GDM1 (cell line): ENCODE measurements at places on chromosomes 3 and 15.

- no peak for DNase-seq
These were observed at the start of gene STRA6 for GRCh38 chr15:74202452-74203401. Gene STRA6, minus strand, starts transcription at chr15:74202787. Its CDS starts 520 bp downstream, at chr15:74202267.

- no peak for DNase-seq
These were observed 1.1 kb downstream of the FAM131A start for GRCh38 chr3:184338511-184338945.

DNA sequence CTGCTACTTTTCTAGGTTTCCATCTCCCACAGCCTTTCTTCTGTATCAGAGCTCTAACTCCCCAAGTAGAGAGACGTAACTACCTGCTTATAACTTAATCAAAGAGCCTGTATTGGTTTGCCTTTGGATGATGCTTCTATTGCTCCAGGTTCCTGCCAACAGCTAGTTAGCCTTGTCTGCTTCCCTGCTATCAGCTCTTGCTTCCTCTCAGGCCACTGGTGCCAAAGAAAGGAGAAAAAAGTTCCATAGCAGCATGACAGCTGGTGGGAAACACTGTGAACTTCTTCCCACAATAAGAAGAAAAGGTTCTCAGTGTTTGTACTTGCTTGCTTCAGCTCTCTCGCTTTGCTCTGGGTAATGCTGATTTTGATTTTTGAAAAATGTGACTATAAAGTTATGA lies 206.6 kb downstream of the GBE1 start:
- DNase-seq = no peak

DNA sequence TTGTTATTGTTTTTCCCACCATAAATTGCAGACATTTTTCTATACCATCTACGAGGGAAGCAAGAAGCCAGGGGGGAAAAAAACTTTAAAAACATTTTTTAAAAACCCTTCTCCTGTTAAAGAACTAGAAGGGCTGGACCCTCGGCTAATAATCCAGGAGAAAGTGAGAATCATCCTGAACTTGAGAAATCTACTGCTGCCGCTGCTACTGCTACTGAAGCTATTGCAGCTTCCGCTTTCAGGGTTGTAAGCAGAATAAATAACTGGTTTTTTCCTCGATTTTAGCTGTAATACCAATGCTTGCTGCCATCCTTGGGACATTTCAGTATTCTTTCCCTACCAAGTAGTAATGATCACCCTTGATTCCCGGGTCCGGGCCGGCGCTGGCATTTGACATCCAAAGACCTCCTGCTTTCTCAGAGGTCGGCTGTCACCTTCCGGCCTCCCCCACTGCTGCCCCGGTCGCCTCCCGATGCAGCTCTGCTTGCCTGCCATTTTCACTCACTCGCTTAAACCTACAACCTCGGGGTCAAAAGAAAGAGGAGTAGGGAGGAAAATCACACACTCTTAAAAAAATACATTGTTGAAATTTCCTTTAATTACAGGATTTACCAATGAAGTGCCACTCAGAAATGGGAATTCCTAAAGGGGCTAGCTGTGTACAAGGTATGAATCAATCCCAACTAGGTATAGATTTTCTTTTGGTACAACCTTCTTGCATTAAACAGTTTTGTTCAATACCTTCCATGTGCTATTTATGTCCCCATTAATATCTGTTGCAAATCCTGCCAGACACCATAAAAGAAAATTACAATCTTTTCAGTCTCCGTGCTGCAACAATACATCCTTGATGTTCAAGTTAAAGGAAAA lies 674 bp upstream of the MECOM start:
- DNase-seq = no peak

- DNase-seq = no peak
These were observed 29.2 kb downstream of the PDHB start for GRCh38 chr3:58404396-58404795.

DNA sequence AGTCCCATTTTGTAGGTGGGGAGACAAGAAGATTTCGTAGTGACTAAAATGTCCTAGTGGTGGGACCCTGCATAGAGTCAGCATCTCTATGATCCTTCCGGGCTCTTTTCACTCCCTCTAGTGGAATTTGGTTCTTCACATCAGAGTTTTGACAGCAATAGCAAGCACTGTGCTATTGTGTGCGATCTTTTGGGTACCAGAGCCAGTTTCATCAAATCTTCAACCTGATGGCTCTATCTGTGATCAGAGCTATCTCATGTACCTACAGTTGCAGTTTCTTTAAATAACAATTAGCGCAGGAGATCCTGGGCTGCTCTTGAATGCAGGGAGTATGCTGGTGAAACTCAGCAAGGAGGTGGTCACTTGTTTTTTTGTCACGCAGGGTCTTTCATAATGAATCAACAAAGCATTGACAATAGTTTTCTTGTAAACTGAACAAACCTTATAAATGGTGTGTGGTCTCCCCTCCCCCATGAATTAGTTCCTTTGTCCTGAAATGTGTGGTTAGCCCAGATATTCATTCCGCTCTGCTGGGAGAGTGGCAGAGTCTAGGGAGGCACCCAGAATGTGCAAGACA lies 257.2 kb upstream of the SOX2 start:
- no peak for DNase-seq

DNA sequence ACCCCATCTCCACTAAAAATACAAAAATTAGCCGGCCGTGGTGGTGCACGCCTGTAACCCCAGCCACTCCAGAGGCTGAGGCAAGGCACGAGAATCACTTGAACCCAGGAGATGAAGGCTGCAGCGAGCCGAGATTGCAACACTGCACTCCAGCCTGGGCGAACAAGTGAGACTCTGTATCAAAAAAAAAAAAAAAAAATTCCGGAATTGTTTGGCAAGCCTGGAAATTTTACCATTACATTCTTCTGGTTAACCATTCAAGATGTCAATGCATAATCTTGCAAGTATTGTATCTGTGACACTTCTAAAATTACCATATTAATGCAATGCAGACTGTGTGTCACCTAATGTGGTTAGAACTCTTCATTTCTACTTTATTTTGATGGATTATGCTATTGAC lies 67.0 kb downstream of the CSNK1G1 start:
- no peak for DNase-seq

DNA sequence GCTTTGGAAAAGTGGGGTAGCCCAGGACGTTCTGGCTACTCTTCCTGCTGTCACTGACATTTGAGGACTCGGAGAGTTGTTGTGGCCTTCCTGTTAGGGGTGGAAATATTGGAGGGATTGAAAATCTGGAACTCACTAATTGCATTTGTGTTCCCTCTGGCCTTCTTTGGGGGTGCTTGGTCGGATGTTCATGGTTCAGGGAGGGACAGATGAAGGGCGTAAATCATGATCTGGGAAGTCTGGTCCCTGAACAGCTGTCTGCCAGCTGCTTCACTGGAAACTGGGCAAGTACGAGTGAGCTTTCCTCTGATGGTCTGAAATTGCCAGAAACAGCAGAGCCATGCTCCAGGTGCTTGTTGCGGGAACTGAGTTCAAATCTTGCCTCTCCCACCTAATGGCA lies 327.8 kb upstream of the C2CD4B start:
- DNase-seq = no peak

DNA sequence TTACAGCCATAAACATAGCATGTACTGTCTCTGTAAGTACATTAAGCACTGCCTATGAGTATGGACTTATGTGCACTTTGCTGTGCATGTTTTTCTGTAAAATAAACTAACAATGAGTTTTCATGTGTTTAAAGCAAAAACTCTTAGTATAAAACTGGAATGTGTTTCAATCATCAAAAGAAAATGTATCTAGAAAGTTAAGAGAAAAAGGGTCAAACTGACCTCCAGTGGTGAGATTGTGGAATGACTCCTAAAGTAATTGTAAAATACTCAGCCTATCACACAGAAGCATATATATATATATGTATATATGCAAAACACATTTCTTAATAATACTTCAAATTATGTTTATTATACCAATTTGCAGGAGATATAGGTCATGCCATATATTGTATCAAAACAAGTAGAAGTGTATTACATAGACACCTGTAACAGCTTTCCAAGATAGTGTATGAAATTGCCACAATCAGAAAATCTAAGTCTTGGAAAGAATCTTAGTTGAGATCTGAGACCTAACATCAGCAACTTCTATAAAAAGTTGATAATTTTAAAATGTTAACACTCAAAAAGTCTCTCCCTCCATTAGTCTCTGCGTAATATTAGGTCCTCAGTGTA lies 199.6 kb downstream of the FMN1 start:
- no peak for DNase-seq

- DNase-seq = no peak
These were observed 75.8 kb downstream of the DNAJB8 start for GRCh38 chr3:128390867-128391266.

- no peak for DNase-seq
These were observed 320.9 kb downstream of the FOXP1 start for GRCh38 chr3:71262364-71263265.

GRCh38 chr15:57662091-57662744 lies 44.3 kb upstream of the POLR2M start:
- DNase-seq = no peak

- DNase-seq = no peak
These were observed 6.8 kb downstream of the EDEM1 start for GRCh38 chr3:5194341-5194740.

DNA sequence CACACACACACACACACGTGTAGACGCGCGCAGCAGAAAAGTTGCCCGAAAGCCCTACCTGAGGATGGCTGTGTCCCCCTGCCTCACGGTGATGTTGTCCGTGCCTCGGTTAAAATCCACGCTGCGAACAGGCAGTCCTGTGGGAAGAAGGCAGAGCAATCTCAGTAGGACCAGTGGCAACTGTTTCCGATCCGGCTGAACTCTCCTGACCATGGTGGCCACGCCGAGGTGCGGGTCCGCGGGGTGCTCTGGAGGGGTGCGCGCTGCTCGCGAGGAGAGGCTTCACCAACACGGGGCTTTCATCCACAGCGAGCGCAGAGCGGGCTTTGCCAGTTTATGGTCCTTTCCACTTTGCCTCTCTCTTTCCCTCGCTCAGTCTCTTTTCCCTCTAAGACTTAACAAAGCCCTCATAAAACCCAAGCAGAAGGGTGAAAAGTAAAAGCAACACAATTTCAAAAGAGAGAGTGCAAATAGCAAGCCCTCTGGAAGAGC lies 422 bp downstream of the LSAMP start:
- DNase-seq = no peak

- DNase-seq = no peak
These were observed 12.3 kb downstream of the LYZL4 start for GRCh38 chr3:42398080-42398479.

DNA sequence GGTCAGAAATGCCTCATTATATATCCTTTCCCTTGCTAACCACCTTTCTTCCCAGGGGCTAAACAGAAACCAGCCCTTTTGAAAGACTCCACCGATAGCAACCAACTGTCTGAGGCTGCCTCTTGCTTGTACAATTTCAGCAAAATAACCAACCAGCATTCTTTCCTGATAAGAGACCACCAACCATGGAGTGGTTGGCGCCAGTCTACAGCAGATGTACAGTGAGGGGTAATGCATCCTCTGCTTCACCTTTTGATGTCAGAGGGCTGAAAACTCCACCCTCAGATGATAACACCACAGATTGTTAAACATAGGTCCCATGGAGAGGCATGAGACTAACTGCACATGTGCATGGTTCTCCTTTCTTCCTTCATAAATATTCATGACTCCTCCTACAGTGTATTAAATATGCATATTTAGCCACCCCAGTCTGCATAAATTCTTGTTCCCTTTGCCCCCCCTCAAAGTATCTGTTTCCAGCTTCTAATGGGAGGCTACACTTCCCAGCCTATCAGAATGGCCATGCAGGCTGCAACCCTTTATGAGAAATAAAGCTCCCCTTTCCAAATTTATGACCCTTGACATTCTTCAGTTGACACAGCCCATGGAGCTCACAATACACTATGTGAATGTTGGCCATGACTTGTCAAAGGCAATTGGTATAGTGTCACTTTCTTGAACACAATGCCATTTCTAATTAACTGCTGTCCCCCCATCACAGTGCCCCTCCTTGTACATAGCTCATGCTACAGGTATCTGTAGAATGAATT lies 48.3 kb downstream of the GABRB3 start:
- DNase-seq = no peak

GRCh38 chr15:98815207-98815606 lies 166.9 kb downstream of the IGF1R start:
- DNase-seq = no peak

GRCh38 chr3:31219131-31219843 lies 313.4 kb upstream of the STT3B start:
- DNase-seq = peak; percentile 29

DNA sequence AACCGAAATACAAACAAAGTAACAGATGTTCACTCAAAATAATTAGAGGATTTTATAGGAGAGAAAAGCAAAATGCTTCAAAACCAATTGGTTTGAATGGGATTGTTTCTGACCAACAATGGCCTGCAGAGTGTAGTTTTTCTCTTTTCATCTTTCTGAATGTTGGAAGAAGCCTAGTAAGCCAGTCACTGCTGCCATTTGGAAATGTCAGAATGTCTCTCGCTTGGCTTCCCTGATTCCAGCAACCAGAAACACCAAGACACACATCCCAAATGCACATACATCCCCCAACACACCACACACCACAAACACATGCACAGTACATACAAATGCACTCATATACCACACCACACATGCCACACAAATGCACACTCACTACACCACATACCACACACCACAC lies 403.4 kb downstream of the OCA2 start:
- no peak for DNase-seq

DNA sequence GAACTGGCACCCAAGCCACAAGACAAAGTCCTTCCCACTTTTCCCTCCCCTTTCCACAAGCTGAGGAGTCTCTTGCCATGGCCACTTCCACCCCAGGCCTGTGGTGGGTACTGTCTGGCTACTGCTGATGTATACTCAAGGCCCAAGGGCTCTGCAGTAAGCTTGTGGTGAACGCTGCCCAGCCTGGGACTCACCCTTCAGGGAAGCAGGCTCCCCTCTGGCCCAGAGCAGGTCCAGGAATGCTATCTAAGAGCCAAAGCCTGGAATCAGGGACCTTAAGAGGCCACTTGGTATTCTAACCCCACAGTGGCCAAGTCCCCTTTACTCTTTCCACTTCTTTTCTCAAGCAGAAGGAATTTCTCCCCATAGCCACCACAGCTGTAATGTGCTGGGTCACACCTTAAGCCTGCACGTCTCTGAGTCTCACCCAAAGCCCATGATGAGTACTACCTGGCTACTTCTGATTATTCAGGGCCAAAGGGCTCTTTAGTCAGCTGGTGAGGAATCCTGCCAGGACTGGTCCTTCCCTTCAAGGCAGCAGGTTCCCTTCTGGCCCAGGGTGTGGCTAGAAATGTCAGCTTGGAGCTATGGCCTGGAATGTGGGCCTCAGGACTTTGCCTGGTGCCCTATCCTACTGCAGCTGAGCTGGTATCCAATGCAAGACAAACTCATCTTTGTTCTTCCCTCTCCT lies 4.0 kb downstream of the PATL2 start:
- DNase-seq = no peak

- DNase-seq = no peak
These were observed 39.9 kb upstream of the PARL start for GRCh38 chr3:183924543-183924942.

DNA sequence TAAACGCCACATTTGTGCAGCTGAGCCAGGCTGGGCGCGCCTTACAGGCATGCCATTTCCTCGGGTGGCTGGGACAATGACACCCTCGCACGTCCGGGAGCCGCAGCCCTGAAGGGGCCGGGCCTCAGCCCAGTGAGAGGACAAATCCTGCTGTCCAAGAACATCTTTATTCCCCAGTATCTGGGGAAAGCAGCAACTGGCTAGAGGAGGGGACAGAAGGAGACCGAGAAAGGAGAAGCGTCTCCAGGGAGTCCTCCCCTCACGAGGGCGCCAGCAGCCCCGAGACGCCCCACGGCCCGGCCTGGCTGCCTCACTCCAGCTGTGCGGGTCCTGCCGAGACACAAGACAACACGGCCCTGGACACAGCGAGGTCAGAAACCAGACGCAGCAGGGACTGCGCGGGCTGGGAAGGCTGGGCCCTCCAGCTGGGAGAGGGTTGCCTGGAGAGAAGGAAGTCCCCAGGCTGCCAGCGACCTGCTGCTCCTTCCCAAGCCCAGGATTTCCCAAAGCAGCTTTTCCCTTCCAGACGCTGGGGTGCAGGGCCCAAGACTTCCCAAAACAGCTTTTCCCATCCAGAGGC lies 130.2 kb downstream of the CHSY1 start:
- peak; percentile 56 for DNase-seq
